ENCODE measurements at places on chromosomes 16 and 17.

DNA sequence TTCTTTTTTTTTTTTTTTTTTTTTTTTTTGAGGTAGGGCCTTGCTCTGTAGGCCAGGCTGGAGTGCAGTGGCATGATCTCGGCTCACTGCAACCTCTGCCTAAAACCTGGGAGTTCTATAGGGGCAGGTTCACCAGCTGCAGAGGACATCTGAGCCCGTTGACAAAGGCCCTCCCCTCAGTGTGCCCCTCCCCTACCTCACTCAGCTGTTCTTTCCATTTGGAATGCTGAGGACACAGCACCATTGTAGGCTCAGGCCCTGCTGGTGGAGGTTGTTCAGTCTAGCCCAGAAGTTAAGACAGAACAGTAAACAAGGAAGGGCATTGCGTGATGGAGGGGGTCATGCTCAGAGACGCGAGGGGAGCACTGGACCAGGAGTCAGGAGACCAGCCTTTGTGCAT lies 21.8 kb upstream of the KIF19 start:
- no peak for DNase-seq

DNA sequence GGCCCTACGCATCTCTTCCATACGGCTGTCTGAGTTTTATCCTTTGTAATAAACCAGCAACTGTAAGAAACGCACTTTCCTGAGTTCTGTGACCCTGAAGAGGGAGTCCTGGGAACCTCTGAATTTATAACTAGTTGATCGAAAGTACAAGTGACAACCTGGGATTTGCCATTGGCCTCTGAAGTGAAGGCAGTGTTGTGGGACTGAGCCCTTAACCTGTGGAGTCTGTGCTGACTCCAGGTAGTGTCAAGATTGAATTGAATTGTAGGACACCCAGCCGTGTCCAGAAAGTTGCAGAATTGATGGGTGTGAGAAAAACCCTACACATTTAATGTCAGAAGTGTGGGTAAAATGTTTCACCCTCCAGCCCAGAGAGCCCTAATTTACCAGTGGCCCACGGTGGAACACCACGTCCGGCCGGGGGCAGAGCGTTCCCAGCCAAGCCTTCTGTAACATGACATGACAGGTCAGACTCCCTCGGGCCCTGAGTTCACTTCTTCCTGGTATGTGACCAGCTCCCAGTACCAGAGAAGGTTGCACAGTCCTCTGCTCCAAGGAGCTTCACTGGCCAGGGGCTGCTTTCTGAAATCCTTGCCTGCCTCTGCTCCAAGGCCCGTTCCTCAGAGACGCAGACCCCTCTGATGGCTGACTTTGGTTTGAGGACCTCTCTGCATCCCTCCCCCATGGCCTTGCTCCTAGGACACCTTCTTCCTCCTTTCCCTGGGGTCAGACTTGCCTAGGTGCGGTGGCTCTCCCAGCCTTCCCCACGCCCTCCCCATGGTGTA lies 1.5 kb downstream of the GAA start:
- DNase-seq = no peak

DNA sequence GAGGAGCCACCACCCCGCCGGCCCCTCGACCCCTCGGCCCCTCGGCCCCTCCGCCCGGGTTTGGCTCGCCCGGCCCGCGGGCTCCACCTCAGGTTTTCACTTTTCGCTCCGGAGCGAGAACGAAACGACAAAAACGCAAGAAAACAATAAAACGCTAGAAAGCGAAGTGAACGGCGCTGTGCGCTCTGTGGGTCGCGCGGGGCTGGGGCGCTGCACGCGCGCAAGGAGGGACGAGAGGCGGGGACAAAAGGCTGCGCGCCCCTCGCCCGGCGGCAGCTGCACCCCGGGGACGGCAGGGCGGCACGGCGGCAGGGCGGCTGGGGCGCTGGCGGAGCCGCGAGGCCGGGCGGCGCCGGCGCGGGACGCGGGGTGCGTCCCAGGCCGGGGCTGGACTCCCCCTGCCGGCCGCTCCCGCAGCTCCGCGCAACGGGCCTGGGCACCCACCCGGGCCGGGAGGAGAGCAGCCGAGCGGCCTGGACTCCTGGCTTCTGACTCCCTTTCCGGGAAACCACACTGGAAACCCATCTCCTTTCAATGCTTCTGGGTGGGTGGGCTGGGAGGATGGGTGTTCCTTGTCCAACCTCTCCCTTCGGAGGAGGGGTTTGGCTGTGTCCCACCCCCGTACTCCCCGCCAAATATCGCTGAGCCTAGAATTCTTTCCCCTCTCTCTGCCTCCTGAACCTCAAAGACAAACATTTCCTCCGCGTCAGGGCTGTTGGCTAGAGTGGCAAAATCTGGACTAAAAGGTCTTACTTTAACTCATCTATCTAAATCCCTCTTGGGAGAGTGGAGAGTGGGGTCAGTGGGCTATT lies 9.9 kb downstream of the TBX2 start:
- DNase-seq = peak; percentile 63

GRCh38 chr17:57442401-57442823 lies 186.1 kb downstream of the MSI2 start:
- DNase-seq = peak; percentile 49

DNA sequence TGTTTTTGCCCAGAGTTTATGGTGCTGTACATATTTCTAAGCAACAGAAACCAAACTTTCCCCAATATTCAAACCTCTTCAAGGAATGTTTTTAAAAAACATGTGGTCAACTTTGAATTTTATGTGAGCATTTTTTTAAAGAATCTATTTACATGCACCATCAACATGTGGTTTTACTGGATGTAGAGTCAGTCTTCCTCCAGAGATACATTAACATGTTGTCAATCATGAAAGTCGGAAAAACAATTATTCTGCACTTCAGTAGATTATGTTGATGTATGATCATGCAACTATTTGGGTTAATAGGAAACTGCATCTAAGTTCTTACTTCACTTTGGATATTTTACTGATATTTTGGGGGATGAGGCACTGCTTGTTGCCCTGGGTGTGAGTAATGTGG lies 208.6 kb downstream of the FOXL1 start:
- DNase-seq = no peak

GRCh38 chr17:10058921-10059683 lies 139.3 kb downstream of the GAS7 start:
- no peak for DNase-seq

DNA sequence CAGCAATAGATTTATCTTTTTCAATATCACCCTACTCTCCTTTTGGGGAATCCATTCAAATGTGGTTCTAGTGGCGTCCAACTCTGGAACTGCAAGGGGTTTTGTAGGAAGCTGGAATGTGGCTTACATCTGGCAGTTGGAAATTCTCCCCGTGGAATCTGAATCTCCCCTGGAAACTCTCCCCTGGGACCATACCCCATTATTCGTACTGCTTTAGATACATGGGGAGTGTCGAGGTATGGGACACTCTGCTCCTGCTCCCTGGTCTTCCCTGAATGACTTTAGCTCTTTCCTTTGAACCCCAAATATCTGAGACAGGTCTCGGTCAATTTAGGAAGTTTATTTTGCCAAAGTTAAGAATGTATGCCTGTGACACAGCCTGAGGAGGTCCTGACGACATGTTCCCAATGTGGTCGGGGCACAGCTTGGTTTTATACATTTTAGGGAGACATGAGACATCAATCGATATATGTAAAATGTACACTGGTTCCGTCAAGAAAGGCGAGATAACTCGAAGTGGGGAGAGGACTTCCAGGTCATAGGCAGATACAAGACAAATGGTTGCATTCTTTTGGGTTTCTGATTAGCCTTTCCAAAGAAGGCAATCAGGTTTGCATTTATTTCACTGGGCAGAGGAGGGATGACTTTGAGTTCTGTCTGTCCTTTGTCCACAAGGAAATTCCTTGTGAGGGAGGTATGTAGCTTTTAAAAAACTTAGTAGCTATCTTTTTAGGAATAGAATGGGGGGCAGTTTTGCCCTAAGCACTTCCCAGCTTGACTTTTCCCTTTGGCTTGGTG lies 89.1 kb upstream of the CORO6 start:
- no peak for DNase-seq

GRCh38 chr17:2197271-2197670 lies 106.3 kb downstream of the SMG6 start:
- DNase-seq = no peak

- DNase-seq = no peak
These were observed 31.3 kb upstream of the RBBP6 start for GRCh38 chr16:24507959-24508480.

GRCh38 chr16:252366-253337 lies 18.0 kb downstream of the FAM234A start:
- DNase-seq = no peak

DNA sequence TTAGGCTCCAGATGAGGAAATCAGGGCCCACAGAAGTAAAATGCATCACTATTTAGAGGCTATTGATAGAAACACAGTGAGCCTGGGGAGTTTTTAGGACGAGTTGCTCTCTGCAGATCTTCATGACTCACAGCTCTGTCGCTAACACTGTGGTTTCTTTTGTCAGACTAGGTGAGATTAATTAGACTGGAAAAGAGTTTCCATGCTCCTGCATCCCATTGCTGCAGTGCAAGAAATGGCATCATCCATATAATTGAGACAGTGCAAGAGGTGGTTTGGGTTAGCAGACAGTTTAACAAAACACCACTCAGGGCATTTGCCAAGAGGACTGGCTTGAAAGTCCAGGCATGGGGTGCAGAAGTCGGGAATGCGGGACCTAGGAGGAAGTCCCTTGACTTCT lies 198.8 kb upstream of the CACNG5 start:
- peak; percentile 42 for DNase-seq

GRCh38 chr17:36884495-36885152 lies 52.7 kb upstream of the LHX1 start:
- no peak for DNase-seq

GRCh38 chr17:67055041-67055443 lies 10.7 kb downstream of the CACNG1 start:
- no peak for DNase-seq

GRCh38 chr17:42305543-42306384 lies 17.5 kb downstream of the STAT5A start:
- DNase-seq = no peak

DNA sequence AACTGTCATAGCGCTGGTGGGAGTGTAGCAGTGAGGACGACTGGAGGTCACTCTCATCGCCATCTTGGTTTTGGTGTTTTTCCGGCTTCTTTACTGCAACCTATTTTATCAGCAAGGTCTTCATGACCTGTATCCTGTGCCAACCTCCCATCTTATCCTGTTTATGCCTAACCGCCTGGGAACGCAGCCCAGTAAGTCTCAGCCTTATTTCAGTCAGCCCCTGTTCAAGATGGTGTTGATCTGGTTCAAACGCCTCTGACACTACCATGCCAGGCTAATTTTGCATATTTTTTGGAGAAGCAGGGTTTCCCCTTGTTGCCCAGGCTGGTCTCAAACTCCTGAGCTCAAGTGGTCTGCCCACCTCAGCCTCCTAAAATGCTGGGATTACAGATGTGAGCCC lies 179.8 kb upstream of the HSBP1 start:
- DNase-seq = no peak

- peak; percentile 49 for DNase-seq
These were observed 13.4 kb upstream of the TAC4 start for GRCh38 chr17:49861150-49861884.

GRCh38 chr16:11066261-11066870 lies 122.0 kb downstream of the CLEC16A start:
- DNase-seq = no peak

GRCh38 chr16:58393138-58393504 lies 850 bp downstream of the GINS3 start:
- no peak for DNase-seq

DNA sequence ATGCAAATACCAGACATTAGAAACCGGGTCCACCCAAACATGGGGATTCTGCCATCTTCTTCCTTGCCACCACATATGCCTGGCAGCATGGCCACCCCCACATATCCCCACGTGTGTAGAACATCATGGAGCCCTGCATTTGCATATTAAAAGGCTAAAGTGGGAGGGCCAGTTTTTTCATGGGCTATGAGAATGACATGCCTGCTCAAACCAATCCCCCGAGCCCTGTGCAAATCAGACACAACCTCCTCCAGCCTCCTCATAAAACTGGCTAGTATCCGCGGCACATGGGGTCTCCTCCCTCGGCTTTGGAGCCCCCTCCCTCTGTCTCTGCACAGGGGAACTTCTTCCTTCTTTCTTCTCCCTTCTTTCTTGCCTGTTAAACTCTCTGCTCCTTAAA lies 174.9 kb upstream of the WSCD1 start:
- no peak for DNase-seq

- DNase-seq = peak; percentile 21
These were observed 48.7 kb downstream of the CPPED1 start for GRCh38 chr16:12754824-12755543.

GRCh38 chr17:74374858-74375257 lies 7.6 kb downstream of the GPR142 start:
- DNase-seq = no peak

- DNase-seq = no peak
These were observed 24.8 kb downstream of the SLFN12 start for GRCh38 chr17:35407531-35407930.

- DNase-seq = no peak
These were observed 219.9 kb downstream of the CHD9NB start for GRCh38 chr16:52832771-52833170.

GRCh38 chr16:86533767-86534351 lies 21.2 kb downstream of the MTHFSD start:
- DNase-seq = no peak

GRCh38 chr17:76390003-76390421 lies 5.6 kb downstream of the SPHK1 start:
- DNase-seq = no peak

DNA sequence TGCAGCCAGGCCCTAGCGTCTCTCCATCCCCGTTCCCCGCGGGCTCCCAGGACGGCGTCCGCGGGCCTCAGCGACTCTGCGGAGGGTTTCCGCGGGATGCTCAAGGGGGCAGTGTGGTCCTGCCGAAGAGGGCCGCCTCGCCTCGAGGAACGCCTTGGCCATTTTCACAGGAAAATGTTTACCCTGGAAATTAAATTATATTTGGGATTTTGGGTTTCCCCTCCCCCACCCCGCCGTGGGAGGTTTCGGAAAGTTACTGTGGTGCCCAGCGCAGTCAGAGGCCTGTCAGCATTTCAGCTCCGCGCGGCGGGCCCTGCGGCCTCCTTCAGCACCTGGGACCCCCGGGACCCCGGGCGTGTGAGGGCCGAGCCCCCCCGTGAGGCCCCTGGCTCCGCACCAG lies 94.5 kb downstream of the PCTP start:
- peak; percentile 42 for DNase-seq

DNA sequence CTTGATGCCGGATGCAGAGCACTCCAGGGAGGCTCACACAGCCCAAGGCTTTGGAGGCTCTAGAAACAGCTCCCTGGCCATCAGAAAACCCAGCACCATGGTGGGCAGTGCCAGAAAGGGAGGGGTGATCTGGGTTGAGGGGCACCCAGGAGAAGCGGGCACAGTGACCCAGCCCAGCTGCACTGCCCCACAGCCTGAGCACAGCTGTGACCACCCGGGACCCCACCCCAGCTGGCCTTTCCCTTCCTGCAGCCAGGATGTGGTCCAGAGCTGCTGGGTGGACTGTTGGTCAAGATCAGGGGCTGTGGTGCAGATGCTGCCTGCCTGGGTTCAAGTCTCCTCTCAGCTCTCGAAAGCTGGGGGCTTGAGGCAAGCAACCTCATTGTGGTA lies 223.1 kb downstream of the ZNF423 start:
- no peak for DNase-seq

GRCh38 chr16:78633551-78633950 lies 534.1 kb downstream of the WWOX start:
- no peak for DNase-seq

- peak; percentile 72 for DNase-seq
These were observed 9.2 kb upstream of the ABR start for GRCh38 chr17:1188812-1189504.

GRCh38 chr17:65685110-65685509 lies 123.7 kb upstream of the AXIN2 start:
- DNase-seq = no peak

- no peak for DNase-seq
These were observed 12.0 kb downstream of the HIGD1B start for GRCh38 chr17:44859701-44860100.

- no peak for DNase-seq
These were observed 11.0 kb upstream of the RCVRN start for GRCh38 chr17:9916108-9916507.
